ENCODE measurements at places on chromosomes 7 and 10.

GRCh38 chr7:124420367-124420766, 345.2 kb downstream of the GPR37 start:
- no peak for DNase-seq

DNA sequence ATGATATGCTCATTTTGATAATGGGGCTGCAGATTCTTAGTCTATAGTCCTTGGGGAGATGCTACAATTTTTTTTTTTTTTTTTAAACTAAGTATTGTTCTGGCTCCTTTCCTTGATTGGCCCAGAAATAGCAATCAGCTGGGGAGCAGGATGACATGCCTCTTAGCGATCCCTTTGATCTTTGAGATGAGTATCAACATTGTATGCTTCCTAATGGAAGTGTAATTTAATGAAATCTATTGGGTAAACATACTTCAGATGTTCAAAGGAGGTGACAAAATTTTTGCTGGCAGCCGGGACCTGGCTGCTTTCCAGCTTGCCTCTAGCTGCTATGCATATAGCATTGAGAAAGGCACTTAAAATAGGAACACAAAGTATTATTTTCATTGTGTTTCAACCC, 43.5 kb downstream of the VTI1A start:
- DNase-seq, result no peak

DNA sequence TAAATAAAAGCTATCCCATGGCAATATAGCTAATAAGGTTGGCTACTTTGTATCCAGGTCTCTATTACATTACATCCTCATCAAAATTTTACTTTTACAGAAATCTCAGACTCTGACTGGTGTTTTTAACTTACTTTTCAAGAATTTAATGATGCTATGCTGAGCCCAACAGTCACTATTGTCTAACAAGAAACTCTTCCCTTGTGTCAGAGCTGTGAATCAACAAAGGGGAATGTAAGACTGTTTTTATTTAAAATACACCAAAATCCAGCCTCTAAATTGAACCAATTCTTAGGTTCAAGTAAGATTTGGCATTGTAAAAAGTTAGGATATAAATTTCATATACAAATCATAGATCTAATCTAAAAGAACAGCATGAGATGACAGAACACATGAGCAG, 7.0 kb downstream of the RTKN2 start:
- no peak for DNase-seq

DNA sequence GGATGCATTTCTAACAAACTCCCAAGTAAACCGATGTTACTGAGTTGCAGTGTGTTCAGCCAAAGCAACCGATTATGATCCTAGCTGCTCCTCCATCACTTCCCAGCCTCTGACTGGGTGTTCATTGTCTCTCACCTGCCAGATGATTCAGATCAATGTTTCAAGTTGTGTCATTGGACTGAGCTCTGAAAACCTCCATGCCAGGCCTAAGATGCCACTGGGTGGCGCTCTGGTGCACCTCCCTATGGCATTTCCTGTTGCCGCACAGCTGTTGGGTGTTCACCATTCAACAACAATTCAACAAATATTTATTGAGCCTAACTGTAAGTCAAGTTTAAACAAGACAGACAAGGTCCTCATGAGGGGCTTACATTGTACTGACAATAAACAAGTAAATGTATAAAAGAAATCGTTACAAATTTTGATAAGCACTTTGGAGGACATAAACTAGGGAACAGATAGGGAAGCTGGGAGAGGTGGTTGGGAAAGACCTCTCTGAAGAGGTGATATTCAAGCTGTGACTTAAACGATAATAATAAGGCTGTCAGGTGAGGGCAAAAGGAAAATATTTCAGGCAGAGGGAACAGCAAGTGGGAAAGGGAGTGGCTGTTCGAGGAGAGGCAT, 22.8 kb downstream of the RGR start:
- peak; percentile 82 for DNase-seq

GRCh38 chr7:70393956-70394355, 738.0 kb upstream of the GALNT17 start:
- no peak for DNase-seq

DNA sequence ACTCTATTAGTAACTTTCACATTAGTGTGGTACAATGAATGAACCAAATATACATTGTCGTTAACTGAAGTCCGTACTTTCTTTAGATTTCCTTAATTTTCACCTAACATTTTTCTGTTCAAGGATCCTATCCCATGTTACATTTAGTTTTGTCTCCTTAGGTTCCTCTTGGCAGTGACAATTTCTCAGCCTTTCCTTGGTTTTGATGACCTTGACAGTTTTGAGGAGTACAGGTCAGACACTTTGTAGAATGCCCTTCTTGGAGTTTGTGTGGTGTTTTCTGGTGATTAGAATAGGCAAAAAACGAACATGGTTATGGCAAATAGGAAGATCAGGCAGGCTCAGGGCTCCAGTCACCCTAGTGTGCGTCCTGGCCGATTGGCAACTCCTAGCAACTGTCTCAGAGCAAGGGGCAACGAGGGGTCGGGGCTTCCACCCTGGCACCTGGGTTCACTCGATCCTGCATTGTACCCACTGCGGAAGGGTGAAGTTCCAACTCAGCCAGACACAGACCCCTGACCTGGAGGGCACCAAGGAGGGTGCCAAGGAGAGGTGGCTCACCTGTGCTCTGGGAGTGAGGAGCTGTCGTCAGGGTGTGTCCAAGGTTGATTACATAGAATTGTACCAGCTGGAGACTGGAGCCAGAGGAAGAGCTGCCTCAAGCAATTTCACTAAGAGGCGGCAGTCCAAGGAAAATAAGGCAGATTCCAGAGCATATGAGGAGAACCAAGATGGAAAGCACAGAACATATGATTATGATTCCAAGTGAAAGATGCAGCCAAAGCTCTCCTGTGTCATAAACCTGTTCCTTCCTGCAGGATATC, 37.5 kb downstream of the PAPSS2 start:
- no peak for DNase-seq

- DNase-seq, result no peak
These were observed 92.1 kb upstream of the PODXL start for GRCh38 chr7:131648491-131648890.

- DNase-seq, result no peak
These were observed 54.0 kb upstream of the MXI1 start for GRCh38 chr10:110153396-110153795.

DNA sequence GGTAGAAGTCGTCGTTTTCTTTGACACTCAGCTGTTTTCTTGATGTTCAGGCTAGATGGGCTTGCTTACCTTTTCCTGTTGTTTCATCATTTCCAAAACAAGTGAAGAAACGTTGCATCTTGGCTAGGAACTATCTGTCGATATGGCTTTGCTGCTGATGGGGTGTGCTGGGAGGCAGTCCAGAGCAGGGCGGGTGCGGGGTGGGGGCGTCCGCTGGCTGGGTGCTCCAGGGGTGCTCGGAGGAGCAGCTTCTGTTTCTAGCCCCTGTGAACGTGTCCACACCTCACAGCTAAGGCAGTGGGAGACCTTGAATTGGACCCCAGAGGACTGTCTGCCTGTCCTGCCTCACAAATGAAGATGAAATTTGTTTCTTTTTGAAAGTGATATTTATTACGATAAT, 7.6 kb upstream of the SUN1 start:
- no peak for DNase-seq

- DNase-seq, result no peak
These were observed 136.2 kb upstream of the FZD8 start for GRCh38 chr10:35778306-35778705.

DNA sequence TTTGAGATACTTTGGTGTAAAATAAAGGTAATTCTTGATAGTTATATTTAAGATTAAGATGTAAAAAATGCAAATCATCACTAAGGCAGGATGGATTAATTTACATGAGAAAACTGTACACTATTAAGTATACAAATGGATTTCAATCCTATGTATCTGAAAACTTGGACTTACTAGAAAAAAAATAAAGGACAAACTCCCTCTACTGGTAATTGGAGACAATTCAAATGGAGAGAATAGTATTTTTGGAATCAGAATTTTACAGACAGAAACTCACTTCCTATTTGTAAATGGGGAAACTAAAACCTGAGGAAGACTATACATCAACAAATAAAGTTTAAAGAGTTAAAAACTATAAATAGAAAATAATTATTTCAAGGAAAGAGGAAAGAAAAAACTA, 62.6 kb downstream of the CUL2 start:
- DNase-seq, result no peak

- no peak for DNase-seq
These were observed 284.9 kb downstream of the FGFR2 start for GRCh38 chr10:121313119-121313875.

DNA sequence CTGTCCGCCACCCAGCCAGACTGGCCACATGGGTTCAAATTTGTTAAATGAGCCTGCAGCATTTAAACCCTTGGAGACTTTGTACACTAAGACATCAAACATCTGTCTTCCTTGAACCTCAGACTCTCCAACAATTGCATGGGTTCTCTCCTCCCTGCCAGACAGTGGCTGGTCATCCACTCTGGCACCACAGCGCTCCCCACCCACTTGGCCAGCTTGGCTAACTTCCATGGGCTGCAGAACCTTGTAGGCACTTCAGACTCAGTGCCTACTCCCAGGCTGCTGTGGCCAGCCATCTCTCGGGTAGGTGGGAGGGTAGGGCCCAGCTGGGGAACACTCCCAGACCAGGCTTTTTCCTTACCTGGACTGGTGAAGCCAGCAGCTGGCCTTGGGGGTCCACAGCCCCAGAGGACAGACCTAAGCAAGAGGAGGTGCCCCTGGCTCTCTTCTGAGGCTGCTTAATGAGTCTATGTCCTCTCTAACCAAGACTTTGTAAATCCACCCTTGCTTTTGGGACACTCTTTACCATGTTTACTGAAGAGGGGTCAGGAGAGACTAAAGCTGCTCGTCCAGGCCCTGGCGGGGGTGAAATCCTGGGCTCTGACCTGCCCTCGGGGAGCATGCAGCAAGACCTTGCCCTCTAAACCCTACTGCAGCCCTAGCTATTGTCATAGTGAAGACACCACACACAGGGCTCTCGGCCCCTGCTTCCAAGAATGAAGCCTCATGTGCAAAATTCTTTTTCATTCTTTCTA, 82.7 kb downstream of the ARHGAP22 start:
- DNase-seq, result no peak

- no peak for DNase-seq
These were observed 226.0 kb downstream of the BBS9 start for GRCh38 chr7:33355386-33355785.

- DNase-seq, result no peak
These were observed 55.7 kb downstream of the ANKMY2 start for GRCh38 chr7:16589881-16590280.

DNA sequence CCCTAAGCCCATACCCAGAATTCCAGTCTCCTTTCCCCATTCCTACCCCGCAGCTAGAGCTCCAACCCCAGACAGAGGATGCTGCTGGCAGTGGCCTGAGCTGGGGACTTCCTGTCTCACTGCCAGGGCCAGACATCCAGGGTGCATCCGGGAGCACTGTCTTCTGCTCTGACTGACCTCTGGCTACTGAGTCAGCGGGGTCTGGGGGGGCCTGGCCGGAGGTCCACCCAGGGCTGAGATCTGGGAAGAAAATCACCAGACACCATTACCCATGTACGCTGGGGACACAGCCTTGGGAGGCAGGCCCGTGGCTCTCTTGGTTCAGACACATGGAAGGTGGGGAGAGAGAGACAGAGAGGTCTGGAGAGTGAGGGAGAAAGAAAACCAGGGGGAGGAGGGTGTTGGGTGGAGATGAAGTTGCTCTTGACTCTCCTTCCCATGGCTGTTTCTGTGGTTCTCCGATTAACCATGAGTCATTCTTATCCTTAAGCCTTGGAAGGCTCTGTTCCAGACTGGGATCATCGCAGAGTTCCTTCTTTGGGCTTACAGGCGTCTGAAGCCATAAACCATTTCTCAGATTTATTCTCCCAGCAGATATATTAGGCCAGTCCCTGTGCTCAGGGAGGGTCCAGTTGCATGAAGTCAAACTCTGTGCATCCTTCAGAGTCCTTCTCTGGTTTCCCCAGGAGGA, 23.6 kb downstream of the TSPAN15 start:
- no peak for DNase-seq

DNA sequence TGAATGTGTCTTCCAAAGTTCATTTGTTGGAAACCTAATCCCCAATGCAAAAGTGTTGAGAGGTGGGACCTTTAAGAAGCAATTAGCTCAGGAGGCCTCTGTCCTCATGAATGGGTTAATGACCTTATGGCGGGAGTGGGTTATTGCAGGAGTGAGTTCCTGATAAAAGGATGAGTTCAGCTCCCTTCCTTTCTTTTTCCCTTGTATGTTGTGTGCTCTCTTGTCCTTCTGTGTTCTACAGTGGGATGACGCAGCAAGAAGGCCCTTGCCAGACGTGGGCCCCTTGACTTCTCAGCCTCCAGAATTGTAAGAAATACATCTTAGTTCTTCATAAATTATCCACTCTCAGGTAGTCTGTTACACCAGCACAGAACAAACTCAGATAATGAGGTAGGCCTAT, 206.0 kb downstream of the DNAJC1 start:
- DNase-seq, result no peak

DNA sequence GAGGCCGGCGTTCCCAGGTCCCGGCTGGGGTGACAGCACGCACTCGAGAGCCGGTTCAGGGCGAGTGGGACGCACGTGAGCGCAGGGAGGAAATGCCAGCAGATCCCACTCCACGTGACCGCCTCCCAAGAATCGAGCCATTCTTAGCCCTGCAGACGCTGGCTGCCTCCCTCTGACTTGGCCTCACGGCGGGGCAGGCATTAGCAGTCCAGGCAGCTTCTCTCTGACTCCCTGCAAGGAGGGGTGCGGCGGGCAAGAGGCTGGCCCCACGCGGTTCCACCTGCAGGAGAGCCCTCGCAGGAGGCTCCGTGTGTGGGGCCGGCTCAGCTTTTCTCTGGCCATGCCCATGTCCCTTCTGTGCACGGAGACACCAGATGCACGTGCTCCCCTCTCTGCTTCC, 10.1 kb downstream of the GPR146 start:
- no peak for DNase-seq

DNA sequence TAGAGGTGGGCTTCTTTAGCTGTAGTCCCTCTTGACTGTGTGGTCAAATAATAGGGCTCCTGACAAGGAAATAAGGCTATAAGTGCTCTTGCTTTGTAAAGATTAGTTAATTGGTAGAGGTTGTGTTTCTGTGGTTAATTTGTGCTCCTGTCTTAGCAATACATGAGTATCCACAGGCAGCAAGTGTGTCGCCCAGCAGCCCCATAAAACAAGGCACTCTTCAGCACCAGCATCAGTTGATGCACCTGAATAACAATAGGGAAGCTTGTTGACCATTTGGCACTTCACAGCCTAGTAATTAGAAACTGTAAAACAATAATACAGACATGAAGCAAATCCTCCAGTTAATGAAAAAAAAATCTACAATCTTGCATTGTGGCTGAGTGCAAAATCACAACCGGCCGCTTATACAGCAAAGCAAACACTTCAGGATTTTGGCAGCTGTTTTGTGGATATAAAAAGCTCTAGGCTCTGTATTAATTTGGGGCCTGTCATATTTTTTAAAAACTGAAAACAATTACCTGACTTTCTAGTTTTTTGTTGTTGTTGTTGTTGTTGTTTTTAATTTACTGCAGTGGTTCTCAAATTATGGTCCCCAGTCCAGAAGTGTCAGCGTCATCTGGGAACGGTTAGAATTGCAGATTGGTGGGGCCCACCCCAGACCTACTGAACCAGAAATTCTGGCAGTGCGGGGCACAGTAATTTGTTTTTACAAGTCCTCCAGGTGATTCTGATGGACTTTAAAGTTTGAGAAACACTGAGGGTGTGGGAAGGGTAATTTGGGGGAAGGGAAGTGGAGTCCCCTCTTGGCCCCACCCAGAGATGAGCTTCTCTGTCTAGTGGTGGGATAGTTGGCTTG, 56.8 kb downstream of the AUTS2 start:
- no peak for DNase-seq
